ENCODE measurements at places on chromosomes 12 and 14. TPM values are rescaled to one million over a fixed set of nuclear protein-coding genes. Genes with fewer than 3 reads are reported as not detected.

DNA sequence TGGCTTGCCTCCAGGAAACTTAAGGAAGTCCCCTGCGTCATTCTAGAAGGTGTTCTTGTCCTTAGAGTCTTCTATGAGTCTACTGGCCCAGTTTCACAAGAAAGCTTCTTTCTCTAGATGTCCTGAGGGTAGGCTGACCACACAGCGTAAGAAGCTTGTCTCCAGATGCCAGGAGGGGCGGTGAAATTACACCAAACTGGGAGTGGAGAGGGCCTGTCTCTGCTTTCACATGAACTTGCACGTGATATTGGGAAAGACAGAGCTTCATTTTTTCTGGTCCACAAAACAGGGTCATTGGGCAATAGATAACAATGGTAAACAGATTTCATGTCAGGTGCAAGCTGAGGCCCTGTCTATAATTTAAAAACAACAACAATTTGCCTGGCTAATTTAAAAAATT is 85.7 kb upstream of the TBX3 start:
- DNase-seq, result no peak

- DNase-seq, result no peak
These were observed 725.9 kb upstream of the MDGA2 start for GRCh38 chr14:48401321-48401720.

DNA sequence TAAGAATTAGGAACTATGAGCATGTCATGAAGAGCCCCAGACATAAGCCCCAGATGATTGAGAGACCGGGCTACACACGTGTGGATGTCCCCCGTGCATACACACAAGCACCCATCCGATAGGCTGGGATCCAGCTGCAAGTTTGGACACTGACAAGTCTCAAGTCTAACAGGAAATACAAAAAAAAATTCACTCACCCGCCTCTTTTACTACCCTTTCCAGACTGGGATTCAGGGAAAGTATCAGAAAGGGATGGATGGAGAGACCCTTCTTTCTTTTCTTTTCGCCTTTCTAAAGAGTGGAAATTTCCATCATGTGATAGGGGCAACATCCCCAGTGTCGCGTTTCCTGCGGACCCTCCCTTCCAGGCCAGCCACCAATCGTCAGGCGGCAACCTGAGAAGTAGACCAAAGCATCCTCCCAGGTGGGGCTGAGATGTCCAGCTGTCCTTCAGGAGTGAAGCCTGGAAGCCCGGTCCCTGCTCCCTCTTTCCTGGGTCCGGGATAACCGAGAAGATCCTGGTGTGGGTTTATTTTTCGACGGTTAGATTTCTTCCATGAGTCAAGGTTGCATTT is 6.4 kb upstream of the SLC38A4 start:
- DNase-seq, result no peak

DNA sequence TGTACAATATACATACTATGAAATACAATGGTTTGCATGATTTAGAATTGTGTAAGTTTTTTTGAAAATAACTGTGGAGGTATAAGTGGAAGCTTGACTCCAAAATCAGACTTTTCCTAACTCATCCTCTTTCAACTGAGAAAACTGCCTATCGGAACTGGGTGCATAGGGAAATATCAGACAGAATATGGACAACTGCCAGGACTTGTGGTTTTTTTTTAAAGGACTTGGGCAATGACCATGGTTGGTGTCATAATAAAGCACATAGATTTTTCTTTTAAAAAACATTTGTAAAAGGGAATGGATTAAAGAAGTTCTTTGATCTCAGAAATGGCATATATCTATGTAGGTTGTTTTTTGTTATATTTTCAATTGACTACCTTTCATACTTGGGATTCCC is 53.3 kb upstream of the LRRK2 start:
- no peak for DNase-seq

TRAF3 gene
- total RNA-seq, result 30.3 TPM

DNA sequence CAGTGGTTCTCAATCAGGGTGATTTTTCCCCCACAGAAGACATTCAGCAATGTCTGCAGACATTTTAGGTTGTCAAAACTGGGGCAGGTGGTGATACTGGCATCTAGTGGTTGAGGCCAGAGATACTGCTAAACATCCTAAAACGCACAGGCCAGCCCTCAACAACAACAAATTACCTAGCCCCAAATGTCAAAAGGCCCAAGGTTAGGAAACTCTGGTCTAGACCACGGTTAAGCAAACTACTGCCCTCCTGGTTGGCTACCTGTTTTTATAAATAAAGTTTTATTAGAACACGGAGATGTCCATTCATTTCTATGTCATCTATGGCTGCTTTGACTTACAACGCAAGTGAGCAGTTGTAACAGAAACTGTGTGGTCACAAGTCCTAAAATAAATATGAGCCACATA is 186.7 kb downstream of the EFCAB11 start:
- peak; percentile 74 for DNase-seq

GRCh38 chr12:27539191-27539631 is 15.2 kb downstream of the PPFIBP1 start:
- DNase-seq, result no peak

ZDHHC22 gene
- not detected for total RNA-seq

DNA sequence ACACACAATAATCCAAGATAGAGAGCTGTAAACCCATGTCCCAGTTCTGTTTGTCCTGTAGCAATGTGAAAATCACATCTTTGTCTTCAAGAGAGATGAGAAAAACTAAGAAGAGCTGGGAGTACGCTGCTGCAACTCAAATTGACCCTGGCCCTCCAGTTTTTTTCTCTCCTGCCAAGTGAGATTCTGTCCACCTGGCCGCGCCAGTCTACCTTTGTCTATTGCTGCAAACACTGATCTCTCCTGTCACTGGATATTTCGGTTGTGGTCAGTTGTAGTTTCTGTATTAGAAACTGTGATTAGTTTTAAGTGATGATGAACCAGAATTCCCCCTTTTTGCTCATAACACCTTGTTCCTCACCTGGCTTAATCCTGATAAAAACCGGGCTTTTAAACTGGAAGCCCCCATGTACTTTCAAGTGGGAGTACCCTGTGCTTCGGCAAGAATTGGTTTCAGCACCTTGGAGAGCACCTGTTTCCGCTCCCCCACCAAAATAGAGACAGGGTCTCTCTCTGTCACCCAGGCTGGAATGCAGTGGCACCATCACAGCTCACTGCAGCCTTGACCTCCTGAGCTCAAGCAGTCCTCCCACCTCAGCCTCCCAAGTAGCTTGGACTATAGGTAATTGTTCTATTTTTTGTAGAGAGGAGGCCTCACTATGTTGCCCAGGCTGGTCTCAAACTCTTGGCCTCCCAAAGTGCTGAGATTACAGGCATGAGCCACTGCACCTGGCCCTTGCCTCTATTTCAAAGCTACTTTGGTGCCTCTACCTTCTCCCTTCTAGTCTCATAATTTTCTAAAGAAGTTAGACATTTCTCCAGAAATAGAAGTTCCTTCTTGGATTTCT is 156.8 kb downstream of the PHETA1 start:
- peak; percentile 7 for DNase-seq

GRCh38 chr12:57031138-57031725 is 14.9 kb upstream of the TAC3 start:
- peak; percentile 12 for DNase-seq

IGF1 gene
- 1.0 TPM for total RNA-seq

DNA sequence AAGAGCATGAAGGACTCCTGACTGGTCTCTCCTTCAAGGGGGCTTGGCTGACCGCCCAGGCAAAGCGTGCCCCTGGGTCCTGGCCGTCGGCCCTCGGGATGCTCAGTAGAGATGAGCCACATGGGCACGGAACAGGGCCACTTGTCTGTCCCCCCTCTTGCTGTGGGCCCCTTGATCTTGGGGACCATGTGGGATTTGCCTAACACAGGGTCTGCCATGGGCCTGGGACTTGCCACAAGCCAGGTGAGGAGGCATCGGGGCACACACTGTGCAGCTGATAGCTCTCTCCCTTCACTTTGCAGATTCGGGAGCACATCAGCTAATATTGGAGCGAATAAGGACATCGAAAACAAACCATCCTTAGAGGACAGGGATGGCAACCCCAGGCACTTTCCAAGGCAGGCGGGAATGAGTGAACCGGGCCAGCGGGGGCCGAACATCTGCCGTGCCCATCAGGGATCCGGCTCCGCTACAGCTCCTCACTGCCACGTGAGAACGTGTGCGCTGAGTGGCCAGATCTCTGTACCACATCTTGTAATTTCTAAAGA is 88.1 kb downstream of the PIWIL1 start:
- DNase-seq, result no peak

GUCY2C gene
- not detected for total RNA-seq

DNA sequence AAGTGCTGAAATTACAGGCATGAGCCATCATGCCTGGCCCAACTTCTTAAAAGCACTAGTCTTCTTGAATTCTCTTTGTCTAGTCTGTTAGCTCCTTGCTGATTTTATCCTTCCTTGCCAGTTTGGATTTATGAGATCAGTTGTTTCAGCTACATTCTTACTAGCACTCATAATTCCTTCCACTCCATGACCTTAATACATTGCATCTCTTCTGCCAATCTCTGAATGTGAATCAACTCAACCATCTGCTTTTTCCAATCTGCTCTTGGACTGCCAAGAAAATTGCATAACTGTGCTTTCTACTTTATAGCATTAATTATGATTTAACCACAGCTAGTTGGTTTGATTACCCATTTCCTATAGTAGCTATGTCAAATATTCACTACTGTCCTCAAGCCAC is 14.9 kb upstream of the HEATR5A start:
- DNase-seq, result no peak

DNA sequence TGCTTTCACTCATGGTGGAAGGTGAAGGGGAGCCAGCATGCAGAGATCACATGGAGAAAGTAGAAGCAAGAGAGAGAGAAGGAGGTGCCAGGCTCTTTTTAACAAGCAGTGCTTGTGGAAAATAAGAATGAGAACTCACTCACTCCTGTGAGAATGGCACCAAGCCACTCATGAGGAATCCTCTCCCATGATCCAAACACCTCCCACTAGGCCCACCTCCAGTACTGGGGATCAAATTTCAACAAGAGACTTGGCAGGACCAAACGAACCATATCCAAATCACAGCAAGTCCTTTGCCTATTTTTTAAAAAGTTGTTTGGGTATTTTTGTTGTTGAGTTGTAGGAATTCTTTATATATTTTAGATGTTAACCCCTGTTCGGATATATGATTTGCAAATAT is 245.9 kb upstream of the ARID2 start:
- no peak for DNase-seq

CAPZA3 gene
- not detected for total RNA-seq

AQP2 gene
- total RNA-seq, result not detected

DNA sequence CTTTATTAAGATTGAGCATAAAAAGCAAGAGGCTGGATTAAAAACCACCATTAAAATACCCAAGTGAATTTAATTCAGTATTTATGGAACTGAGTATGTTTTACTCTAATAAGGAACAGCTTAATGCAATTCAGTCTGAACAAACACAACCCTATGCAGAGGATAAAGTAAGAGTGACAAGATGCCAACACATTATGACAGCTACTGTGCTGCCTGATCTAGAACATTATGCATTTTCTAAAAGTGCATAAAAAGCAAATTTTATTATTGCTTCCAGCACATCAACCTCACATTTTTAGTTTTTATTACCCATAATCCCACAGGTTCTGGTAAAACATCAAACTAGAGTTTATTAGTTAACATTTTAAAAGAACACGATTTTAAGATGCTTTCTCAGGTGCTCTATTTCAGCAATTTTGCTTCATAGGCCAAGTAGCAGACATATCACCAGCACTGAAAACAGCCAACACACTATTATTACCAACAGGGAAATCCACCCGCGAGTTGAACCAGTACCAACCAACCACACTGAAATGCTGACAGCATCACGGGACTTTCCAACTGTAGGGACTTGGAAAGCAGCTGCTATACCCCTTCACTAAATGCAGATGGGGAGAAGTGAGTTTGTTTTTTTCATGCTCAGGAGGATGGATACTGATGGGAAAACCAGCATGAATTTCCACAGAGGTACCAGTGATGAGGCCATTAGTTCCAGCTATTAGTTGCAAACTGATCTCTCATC is 372.1 kb downstream of the KCNH5 start:
- no peak for DNase-seq

KRT6C gene
- not detected for total RNA-seq

Measured in dermis blood vessel endothelial cell (primary cell).